AG10803 (cell line): ENCODE measurements at places on chromosomes 5 and 9.
A peak's percentile ranks its signal among the peaks of the same experiment; 100 is the strongest.

GRCh38 chr5:140143521-140144258 is 18.0 kb downstream of the IGIP start:
- DNase-seq, result no peak

- DNase-seq, result no peak
Observed at GRCh38 chr9:92446536-92446935, 22.3 kb upstream of the OMD start.

- no peak for DNase-seq
Observed at GRCh38 chr9:134943836-134944235, 26.1 kb upstream of the FCN1 start.

DNA sequence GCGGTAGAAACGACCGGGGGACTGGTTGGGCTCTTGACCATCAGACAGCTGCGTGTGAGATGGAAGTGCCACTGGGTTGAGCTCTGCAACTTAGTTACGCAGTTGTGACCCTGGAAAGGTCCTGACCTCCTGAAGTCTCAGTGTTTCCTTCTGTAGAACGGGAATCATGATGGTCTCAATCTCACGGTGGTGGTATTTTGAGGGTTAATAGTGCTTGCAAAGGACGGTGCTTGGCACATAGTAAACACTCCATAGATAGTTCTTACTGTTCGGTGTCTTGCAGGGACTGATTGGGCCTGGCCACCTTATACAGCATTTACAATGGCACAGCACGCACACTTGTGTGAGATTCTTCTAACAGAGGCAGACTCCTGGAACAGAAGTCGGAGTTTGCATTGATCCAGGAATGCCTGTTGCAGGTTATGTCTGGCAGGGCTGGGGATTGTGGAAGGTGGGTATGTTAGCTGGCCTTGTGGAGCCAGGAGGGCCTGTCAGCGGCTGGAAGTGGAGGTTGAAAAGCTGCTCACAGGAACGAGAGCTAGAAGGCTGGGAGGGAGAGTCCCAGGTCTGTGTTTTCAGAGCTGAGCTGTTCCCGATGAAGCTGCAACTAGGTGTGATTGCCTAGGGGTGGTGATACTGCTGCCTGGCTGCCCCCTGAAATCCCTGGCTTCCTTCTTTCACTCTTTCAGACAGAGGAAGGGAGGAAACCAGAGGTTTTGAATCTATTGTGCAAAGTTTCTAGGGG is 962 bp upstream of the TXN start:
- peak; percentile 23 for DNase-seq

GRCh38 chr5:83899326-83899970 is 178.8 kb upstream of the HAPLN1 start:
- peak; percentile 80 for DNase-seq

GRCh38 chr9:21684831-21685362 is 117.5 kb upstream of the MTAP start:
- peak; percentile 46 for DNase-seq

GRCh38 chr5:19584131-19584530 is 403.9 kb downstream of the CDH18 start:
- DNase-seq, result no peak

DNA sequence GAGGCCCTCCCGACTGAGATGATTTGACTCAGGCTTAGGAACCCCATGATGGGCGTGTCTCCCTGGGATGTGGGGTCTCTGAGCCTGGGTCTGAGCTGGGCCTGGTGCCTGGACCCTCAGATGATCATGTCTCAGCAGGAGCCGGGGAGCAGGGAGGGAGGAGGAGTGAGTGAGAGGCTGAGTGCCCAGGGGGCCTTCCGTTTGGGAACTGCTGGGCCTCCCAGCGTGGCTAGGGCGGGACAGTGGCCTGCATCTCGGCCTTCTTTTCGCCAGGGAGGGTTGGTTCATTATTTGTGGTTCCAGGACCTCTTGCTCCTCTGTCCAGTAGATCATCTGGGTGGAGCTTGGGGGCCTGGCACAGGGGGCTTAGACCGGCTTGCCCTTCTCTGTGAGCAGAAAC is 5.6 kb downstream of the PRRX2 start:
- no peak for DNase-seq

DNA sequence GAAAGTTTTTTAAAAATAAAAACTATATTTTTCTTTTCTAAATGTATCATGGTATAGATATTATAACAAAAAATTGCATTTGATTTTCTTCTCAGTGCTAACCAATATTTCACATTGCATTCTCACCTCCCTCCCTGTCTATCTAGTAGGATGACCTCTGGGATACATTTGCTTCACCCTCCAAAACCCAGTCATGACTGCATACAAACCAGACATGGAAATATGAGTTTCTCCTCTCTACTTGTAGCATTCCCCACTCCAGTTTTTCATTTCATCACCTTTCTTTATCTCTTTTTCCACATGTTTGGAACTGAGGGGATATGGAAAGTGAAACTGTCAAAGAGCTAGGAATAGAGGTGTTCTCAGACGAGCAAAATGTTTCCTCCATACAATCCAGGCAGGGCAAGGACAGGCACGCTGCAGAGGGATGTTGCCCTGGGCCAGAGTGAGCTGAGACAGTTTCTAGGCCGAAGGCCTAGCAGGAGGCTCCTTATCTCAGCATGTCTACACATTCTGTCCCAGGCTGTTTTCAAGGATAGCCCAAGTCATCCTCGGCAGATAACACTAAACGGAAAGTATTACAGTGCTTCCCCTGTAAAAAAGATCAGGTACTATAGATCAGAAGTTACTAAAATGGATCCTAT is 46.7 kb downstream of the MEF2C start:
- DNase-seq, result no peak

DNA sequence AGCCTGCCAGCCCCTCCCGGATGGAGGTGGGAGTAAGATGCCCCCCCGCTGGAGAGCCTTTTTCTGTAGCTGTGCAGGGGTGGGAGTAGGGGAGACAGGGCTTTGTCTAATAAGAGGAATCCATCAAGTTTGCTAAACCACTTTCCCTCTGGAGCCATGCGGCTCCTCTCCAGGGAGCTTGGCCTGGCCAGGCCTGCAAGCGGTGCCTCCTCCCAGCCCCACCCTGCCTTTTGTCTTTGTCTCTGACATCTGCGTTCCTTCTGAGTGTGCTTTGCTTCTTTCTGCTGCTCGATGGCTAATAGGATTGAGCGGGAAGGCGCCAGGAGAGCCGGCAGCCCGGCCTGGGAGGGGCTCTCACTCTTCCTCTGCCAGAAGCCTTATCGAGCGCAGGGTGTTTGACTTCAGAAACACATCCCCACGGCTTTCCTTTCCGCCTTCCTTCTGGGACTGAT is 26.7 kb upstream of the FCN1 start:
- DNase-seq, result peak; percentile 12

DNA sequence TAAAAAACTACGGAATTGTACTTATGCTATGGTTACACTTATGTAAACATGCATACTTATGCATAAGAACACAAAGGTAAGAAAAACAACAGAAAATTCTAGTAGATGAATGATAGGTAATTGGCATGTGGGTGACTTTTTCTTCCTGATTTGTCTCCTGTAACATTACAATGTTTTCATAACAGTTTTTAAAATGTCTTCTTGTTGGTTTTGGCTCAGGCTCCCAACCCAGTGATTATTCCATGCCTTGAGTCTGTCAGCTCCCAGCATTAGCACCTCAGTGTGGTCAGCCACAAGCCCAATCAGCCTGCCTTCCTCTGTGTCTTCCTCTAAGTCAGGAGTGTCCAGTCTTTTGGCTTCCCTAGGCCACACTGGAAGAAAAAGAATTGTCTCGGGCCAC is 7.9 kb upstream of the FOXE1 start:
- peak; percentile 26 for DNase-seq

- DNase-seq, result no peak
Observed at GRCh38 chr9:69252436-69252835, 72.6 kb upstream of the ENTREP1 start.

DNA sequence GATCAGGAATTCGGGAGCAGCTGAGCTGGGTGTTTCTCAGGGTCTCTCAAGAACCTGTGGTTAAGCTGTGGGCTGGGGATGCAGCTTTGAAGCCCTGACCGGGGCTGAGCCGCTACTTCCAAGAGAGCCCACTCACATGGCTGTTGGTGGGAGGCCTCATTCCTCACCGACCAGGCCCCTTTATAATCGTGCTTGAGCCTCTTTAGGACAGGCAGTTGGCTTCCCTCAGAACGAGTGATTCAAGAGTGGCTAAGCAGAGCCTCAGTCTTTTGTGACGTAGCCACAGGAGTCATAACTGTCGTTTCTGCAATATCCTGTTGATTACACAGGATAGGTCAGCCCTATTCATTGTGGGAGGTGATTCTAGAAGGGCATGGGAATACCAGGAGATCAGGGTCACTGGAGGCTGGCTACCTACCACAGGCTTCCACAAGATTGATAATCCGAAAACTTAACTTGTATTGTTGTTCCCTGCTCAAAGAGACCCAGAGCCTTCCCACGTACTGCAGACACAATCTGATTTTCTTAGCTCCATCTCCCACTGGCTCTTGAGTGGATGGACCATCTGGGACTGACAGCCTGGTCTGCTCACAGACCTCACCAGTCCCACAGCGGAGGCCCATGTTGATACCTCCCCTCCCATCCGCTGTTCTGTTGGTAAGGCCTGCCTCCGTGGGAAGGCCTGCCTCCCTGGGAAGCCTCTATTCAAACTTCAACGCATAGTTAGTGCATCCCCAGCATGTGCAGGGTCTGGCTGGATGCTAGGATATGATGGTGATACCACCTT is 3.0 kb upstream of the ERGIC1 start:
- peak; percentile 84 for DNase-seq

- no peak for DNase-seq
Observed at GRCh38 chr9:30476826-30477225, 1907.6 kb upstream of the ACO1 start.

- DNase-seq, result no peak
Observed at GRCh38 chr5:166936351-166936750, 1355.1 kb upstream of the WWC1 start.

GRCh38 chr9:127537014-127537413 is 75.1 kb upstream of the STXBP1 start:
- DNase-seq, result peak; percentile 70

DNA sequence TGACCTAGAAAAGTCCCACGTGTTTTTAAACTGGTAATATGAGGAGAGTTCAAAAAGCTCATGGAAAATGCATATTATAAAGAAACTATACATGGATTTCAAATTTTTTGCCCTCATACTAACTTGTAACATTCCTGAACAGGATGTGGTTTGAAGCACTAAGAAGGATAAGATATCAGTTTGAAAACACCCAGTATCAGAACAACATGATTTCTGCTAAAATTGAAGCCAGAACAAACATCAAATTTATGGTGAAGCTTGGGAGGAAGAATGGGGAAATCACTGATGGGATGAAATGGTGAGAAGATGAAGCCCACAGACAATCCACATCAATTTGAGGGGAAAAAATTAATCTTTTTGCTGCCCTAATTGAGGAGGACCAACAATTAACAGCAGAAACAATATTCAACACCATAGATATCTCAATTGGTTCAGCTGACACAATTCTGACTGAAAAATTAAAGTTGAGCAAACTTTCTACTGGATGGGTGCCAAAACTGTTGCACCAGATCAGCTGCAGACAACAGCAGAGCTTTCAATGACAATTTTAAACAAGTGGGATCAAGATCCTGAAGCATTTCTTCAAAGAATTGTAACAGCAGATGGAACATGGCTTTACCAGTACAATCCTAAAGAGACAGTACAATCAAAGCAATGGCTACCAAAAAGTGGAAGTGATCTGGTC is 113.2 kb upstream of the SNX2 start:
- DNase-seq, result peak; percentile 36

- DNase-seq, result no peak
Observed at GRCh38 chr9:14068690-14069089, 245.3 kb downstream of the NFIB start.

- peak; percentile 76 for DNase-seq
Observed at GRCh38 chr5:122871661-122872060, 26.2 kb downstream of the SNX24 start.

GRCh38 chr5:126449751-126450271 is 26.6 kb downstream of the GRAMD2B start:
- DNase-seq, result peak; percentile 65

DNA sequence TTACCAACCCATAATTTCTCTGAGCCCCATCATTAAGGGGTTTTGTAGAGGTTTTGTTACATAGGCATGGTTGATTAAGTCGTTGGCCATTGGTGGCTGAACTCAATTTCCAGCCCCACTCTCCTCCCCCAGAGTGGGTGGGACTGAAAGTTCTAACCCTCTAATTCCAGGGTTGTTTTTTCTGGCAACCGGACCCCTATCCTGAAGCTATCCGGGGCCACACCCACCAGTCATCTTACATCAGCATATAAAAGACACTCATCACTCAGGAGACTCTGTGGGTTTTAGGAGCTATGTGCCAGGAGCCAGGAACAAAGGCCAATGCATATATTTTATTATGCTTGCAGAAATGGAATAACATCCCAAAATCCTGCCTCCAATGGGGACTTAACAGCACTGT is 186.0 kb downstream of the NXNL2 start:
- no peak for DNase-seq

- DNase-seq, result no peak
Observed at GRCh38 chr5:78063495-78063894, 231.0 kb downstream of the AP3B1 start.

GRCh38 chr9:120895951-120896350 is 19.0 kb upstream of the PHF19 start:
- DNase-seq, result no peak

- no peak for DNase-seq
Observed at GRCh38 chr9:119137479-119137878, 231.8 kb downstream of the BRINP1 start.

GRCh38 chr9:105154723-105155191 is 89.7 kb upstream of the SLC44A1 start:
- peak; percentile 42 for DNase-seq

DNA sequence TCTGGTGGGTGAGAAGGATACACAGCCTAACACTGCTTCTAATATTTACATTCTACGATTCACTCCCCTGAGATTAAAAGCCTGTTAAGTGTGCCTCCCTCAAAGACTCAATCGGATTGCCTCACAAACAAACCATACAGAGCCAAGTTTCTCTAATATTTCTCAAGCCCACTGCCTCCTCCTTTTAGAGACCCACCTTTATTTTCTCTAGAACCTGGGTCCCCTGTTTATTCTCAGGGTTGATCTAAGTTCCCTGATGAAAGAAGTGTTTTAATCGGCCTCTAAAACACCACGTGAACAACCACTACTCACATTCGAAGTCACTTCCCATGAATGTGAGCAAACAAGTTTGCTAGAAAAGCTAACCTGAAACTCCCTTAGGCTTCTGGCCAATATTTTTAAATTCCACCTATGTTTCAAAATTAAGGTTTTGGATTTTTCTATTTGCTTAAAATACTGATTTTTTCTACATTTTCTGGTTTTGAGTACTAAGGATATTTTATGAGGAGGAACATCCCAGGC is 76.5 kb downstream of the GLIS3 start:
- no peak for DNase-seq

DNA sequence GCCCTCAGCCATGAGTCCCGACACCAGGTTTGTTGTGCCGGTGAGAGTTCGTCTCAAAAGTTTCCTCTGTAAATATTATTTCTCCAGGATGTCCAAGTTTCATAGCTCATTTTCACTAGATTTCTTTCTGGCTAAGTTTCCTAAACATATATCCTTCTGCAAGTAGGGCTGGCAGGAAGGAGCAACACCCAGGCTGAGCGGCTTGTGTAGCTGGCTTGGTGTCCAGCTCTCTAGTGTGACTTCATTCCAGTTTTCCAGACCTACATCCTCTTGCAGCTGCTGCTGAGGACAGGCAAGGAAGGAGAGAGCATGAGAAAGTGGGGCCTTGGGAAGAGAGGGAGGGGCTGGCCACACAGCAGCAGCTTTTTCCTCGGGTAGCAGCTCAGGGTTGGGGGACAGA is 80.3 kb downstream of the FGF1 start:
- no peak for DNase-seq
